Choroid plexus epithelial cell (primary cell): ENCODE measurements at places on chromosomes 12 and 14.
A peak's percentile ranks its signal among the peaks of the same experiment; 100 is the strongest.

- peak; percentile 26 for DNase-seq
Measured at GRCh38 chr12:103880299-103881142, 39.5 kb upstream of the NT5DC3 start.

DNA sequence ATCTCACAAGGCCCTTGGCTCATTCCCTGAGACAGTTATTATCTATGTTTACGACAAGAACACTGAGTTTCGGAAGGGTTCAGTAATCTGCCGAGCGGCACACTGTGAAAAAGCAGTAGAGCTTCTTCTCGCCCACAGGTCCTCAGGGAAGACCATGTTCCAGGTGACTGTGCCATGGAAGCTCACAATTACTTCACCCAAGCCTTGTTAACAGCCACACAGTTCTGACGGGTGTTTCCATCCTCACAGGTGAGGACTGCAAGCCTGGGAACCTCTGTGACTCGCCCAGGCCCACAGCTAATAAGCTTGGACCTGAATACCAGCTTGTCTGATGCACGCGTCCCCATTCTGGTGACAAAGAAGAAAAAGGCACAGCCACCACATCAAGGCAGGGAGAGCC is 15.4 kb downstream of the SETD3 start:
- no peak for DNase-seq

DNA sequence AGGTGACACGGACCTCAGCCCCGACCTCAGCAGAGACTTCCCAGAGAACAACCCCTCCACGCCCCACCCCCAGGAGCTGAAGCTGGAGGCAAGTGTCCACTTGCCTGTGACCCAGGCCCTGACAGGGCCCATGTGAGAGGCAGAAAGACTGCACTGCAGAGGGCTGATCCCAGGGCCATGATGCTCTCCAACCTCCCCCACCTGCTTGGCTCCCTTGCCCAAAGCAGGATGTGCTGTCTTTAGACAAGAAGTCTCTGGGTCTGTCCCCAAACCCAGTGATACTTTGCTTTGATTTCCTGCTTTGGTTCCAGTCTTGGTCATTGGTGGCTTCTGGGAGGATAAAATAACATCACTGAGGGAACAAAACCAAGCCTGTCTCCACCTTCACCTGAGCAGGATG is 59.4 kb downstream of the BCL11B start:
- no peak for DNase-seq

GRCh38 chr12:581321-581720 is 81.9 kb downstream of the NINJ2 start:
- no peak for DNase-seq

DNA sequence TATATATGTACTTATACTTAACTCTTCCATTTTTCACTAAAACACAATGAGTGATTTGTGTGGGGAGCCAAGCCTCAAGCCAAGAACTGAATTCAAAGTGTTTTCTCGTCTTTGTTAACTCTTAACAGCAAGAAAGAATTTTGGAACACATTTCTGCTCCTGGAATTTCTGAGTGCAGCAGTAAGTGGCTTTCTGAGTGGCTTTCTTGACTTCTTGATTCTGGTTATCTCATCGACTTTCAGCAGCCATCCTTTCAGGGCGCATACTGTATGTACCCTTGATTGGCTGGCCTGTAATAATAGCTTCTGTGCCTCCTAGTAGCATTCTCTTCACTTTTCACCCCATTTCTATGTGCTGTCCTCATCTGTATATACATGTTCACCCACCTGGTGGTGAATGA is 157.4 kb downstream of the FBXL14 start:
- DNase-seq: no peak

DNA sequence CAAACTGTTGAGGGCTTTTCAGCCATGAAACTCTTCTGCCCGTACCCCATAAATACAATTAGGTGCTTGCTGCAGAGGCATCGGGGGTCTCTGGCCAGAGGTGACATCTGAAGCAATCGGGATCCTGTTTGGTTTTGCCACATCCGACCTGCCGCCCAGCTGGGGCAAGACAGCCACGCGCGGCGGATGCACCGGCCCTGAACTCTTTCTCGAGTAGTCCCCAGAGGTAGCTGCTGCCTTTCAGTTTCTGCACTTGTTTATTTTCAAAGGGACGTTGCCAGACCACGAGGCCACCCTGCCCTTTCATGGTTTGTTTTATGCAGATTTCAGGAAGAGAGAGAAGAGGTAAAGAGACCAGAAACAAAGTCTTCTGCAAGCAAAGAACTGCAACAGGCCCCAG is 10.6 kb upstream of the MLXIP start:
- peak; percentile 90 for DNase-seq

- no peak for DNase-seq
Measured at GRCh38 chr12:113664224-113664681, 192.6 kb upstream of the LHX5 start.

DNA sequence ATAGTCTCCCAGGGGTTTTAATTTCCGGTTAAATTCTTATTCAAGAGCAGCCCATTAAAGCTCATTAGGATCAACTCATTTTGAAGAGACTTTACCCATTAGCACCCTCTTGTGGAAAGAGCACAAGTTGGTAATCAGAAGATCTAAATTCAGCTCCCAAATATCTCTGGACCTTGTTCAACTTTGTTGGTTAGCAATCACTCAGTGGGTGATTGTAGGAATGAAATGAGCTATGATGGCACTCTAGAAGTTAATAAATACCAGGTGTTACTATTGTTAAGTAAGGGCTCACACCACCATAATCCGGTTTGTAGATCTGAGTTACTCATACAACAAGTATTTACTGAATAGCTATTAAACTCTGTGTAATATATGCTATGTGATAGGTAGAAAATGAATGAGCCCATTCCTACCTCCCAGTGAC is 42.9 kb downstream of the TRIP11 start:
- peak; percentile 84 for DNase-seq

DNA sequence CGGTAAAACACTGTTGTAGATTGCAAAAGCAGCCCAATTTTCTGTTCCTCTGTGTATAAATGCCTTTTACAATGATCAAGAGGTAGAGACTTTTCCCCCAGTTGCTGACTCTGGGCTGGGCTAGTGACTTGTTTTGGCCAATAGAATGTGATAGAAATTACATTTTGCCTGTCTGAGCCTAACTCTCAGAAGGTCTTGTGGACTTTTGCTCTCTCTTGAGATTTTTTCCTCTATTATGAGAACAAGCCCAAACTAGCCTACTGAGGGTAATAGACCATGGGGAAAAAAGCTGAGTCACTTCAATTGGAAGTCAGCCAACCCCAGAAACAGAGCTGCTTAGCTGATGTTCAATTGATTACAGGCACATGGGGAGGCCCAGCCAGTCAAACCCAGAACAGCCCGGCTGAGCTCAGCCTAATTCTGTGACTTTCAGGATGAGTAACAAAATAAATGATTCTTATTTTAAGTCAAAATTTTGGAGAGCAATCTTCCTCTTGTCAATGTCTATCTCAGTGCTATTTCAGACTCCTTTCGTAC is 61.4 kb downstream of the MYF5 start:
- DNase-seq: peak; percentile 93

- no peak for DNase-seq
Measured at GRCh38 chr14:43914041-43914693, 592.9 kb downstream of the FSCB start.
